NCI-H526 (cell line): ENCODE measurements at places on chromosomes 12 and 14.

GRCh38 chr14:87863047-87863446 is 129.9 kb downstream of the GALC start:
- DNase-seq, result no peak

GRCh38 chr14:46279327-46279726 is 372.3 kb downstream of the RPL10L start:
- DNase-seq, result no peak

DNA sequence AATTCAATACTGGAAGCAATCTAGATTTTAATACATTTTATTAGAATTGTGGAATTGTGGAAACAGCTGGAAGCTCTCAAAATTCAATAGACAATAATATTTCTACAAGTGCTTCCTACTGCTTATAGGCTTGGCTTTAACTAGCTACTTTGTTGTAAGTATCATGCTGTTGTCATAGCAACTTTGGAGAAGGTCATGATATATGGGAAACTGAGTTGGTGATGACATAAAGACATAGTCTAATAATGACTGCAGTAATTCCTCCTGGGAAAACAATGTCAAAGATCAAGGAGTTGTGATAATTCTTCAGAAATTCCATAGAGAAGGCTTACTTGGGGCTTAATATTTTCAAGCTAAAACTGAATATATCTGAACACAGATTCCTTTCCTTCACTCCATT is 266.6 kb downstream of the KIF21A start:
- no peak for DNase-seq

DNA sequence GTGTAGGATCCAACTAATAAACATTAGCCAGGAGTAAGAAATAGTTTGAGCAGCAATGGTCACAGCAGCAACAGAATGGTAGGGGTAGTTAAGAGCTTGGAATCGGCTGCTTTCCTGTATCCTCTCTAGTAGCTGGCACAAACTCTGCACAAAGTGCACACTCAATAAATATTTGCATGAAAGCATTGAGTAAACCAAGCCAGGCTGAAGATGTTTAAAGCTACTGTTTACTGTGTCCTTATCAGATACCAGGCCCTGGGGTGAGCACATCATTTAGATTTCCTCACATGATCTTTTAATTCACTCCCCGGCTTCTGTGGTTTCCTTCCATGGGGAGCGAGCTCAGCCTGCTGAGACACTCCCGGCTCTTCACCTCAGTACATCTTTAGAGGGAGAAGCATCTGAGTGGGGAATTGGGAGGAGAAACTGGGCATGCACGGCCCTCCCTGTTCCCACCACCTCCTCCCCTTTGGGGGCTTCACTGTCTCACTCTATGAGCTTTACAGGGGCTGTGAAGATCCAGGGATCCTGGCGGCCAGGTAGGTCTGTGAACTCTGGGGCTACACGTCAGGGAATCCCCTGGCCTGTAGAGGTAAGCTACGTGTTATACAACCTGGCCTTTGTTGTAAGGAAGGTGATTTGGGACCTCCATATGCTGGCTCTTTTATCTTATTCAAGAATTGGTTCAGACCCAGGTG is 107.2 kb upstream of the VASH1 start:
- DNase-seq, result peak; percentile 88

GRCh38 chr12:2624543-2625288 is 170.1 kb upstream of the FKBP4 start:
- peak; percentile 80 for DNase-seq

DNA sequence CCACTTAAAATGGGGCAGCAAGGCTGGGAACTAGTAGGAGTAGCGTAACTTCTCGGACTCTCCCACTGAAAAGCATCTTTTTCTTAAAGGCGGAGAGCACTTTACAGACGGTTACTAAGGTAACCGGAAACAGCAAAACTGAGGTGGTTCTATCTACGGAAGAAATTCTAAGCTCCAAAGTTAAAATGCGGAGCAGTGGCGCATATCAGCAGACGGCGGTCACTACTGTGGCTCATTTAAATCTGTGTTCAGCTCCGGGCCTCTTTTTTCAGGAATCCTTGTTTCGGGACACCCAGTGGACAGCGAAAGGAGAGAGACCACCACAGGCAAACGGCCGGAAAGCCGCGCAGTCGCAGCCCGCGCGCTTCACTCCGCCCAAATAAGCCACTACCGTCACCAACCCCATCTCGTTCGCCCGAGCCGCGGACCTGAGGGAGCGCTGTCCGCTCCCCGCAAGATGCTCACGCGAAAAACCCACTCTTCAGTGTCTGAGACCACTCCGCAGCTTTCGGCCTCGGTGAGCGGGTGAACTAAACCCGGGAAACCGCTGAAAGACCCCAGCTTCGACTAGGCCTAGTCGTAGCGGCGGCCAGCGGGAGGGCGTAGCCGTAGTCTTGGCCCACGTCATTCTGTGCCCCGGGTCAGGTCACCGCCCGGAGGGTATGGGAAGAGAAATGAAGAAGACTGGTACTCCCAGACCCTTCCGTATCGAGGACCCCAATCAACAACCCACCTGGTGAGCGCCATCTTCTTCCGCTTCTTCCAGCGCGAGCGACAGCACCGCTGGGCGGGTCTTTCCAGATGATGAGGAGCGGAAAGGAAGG is at the start of gene SNW1:
SNW1 (minus strand) TSS at position 776 of the 824 bp plus-strand sequence; CDS start at position 747, 29 bp downstream.
- DNase-seq, result peak; percentile 97

DNA sequence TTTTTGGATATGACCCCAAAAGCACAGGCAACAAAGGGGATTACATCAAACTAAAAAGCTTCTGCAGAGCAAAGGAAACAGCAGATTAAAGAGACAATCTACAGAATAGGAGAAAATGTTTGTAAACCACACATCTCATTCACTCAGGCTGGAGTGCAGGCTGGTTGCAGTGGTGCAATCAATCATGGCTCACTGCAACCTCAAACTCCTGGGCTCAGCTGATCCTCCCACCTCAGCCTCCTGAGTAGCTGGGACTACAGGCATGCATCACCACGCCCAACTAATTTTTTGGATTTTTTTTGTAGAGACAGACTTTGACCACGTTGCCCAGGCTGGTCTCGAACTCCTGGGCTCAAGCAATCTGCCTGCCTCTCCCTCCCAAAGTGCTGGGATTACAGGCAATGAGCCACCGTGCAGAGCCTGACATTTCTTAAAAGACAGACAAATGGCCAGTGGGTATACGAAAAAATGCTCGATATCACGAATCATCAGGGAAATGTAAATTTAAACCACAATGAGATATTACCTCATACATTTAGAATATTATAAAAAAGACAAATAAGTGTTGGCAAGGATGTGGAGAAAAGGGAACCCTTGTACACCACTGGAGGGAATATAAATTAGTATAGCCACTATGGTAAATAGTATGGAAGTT is 9.8 kb downstream of the NCKAP5L start:
- no peak for DNase-seq

- DNase-seq, result peak; percentile 78
These were observed 63.5 kb downstream of the CLMN start for GRCh38 chr14:95256002-95256775.

DNA sequence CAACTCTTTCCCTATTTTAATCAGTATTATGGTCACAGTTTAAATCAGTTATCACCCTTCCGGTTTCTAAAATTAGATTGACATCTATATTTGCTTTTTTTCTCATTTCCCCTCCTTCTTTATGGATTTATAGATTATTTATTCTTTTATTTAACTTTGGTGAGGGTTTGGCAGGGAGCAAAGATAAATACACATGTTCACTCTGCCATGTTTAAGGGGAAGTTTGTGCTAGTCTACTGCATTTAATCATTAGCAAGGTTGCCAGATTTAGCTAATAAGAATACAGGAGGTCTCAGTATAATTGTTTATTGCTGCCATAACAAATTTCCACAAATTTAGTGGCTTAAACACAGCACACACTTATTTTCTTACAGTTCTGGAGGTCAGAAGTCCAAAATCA is 204.0 kb upstream of the BTG1 start:
- no peak for DNase-seq
